ENCODE measurements at places on chromosomes 4 and X.

- DNase-seq, result no peak
These were observed 19.4 kb upstream of the TSPAN5 start for GRCh38 chr4:98677799-98678198.

- DNase-seq, result no peak
These were observed 11.9 kb upstream of the MXD4 start for GRCh38 chr4:2273657-2274319.

DNA sequence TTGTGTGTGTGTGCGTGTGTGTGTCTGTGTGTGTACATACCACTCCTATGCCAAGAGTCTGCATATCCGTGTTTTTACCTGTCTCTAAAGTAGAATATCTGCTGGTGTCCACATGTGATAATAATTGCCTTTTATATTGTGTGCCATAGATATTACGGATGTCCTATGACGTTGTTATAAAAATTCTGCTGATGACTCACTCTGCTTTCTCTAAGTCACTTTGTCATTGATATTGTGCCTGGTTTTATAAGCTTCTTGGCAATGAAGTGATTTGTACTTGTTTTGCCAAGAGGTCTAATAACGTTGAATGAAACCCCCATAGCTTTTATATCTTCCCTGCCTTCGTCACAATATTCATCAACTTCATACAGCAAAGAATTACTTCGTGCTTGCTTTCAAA, 102.6 kb upstream of the C1GALT1C1 start:
- DNase-seq, result no peak

- no peak for DNase-seq
These were observed 10.1 kb downstream of the NKX1-1 start for GRCh38 chr4:1395941-1396805.

DNA sequence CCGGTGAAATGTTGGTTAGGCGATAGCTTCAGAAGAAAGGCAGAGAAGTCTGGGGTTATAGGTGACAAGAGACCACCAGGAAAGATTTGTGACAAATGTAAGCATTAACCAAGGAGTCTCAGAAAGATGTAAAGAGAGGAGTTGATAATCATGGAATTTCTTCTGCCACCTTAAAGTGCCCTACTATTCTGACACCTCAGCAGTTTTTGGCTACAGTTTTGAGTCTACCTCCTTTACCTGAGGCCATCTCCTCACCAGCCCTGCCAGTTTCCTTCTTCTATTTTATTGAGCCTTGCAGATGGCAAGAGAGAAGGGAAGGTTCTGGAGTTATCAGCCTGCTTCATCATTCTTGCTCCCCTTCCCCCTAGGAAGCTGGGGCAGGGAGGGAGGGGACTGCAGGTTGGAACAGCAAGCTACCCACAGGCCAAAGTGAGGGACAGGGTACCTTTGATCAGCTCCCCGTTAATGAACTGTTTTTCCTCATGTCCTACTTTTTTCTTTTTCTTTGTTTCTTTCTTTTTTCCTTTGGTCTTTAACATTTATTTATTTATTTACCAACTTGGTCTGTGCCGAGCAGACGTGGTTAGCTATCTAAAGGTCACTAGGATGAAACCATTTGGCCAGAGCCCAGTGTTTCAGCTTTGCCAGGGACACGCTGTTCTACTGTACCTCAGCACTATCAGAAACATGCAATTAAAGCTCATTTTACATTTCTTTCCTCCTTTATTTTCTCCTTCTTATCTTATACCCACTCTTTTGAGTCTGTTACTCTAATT, 438.7 kb upstream of the AR start:
- DNase-seq, result no peak

- no peak for DNase-seq
These were observed 11.5 kb upstream of the CCDC149 start for GRCh38 chr4:24924309-24924781.

DNA sequence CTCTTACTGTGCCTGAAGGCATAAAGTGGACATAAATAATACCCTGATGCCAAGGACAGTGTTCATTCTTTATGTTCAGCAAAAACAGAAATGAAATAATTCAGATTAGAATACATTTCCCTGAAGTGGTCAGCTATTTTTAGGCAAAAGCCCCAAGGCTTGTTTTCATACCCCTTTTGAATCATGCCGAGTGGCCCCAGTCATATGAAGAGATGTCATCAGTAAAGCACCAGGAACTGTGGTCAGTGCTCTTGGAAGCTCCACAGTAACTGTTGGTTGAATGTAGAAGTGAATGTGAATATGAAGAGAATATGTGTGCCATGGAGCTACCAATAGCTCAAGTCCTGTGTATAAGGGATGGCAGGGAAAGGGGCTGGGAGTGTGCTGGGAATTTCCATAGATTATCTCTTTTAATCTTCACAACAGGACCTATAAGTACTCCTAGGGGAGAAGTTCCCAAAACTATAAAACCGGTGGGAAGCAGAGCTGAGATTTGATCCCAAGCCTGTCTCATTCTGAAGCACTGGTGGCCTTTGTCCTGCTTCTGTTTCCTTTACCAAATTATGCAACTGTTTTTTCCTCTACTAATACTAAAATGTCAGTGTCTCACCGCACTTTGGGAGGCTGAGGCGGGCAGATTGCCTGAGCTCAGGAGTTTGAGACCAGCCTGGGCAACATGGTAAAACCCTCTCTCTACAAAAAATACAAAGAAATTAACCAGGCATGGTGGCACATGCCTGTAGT, 52.6 kb downstream of the FNIP2 start:
- DNase-seq, result peak; percentile 66

- no peak for DNase-seq
These were observed 365.0 kb upstream of the RASGEF1B start for GRCh38 chr4:81836716-81837115.

DNA sequence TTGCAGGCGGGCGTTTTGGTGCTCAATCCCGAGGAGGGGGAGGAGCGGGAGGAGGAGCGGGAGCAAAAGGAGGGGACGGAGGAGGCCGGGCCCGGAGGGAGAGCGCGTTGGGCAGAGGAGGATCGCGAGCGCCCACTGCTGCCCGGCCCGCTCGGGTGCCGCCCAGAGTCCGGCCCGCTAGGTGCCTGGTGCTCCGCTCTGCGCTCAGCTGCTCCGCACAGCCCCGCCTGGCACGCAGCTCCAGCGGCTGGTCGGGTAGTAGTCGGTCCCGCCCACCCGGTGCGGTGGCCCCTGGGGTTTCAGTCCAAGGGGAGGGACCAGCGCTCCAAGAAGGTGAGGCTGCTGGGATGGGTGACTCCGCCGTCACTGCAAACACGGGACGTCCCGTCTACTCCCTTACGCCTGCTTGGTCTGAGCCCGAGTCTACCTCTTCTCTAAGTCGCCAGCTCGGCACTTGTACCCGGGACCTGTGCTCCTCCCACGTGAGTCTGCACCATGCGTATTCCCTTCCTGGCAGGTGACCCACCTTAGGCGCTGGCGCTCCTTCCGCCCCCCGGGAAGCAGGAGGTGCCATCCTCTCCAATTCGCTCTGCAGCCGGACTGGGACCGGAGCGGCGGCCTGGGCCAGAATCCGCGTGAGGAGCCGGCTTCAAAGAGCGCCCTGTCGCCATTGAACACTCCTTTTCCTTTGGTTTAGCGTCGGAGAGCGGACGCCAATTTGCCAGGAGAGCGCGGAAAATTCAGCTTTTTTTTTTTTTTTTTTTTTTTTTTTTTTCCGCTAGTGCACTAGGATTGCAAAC, 405 bp upstream of the HS3ST1 start:
- DNase-seq, result peak; percentile 43

DNA sequence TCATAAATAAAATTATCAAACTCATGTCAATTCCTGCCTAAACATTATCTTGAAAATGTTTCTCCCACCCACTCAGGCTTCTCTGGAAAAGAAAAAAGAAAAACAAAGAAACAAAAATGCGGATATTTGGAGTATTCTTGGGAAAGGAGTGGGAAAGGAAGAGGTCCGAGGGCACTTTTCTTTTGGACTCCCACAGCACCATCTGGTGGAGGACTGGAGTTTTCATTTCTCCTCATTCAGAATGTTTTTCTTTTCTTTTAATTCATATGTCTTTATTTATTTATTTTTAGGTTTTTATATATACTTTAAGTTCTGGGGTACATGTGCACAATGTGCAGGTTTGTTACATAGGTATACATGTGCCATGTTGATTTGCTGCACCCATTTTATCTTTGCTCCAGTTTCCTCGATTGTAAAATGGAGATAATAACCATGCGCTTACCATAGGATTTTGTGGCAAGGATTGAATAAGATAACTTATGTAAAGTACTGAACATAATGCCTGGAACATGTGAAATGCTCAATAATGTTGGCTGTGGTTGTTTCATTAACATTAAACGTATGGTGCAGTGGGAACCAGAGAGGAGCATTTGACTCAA, 8.0 kb upstream of the KCNE5 start:
- DNase-seq, result peak; percentile 5

- DNase-seq, result no peak
These were observed 24.8 kb downstream of the GRXCR1 start for GRCh38 chr4:42917296-42917695.

DNA sequence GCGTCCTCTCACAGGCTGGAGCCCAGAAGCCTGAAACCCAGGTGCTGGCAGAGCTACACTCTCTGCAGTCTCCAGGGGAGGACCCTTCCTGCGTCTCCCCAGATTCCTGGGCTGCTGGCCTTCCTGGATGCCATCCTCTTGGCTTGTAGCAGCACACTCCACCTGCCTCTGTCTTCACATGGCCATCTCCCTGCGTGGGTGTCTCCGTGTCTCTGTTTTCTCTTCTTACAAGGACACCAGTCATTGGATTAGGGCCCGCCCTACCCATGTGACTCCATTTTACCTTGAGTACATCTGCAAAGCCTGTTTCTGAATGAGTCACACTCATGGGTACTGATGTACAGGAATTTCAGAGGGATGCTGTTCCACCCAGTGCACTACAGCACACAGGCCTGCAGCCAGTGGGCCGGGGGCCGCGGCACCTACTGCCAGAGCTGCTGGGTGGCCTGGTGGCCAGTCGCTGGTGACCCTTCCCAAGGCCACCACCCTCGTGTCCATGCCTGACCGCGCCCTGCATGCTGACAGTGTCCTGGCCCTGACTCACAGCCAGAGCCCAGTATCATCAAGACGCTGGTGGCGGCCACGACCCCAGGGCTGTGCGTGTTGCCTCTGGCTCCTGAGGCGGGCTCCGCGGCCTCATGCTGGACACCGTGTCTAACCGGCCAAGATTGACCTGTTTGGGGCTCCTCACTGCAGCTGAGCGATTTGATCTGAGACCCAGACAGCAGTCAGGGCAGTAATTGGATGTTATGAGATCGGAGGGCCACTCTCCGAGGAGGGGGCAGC, 63.6 kb upstream of the NKX1-1 start:
- DNase-seq, result no peak

DNA sequence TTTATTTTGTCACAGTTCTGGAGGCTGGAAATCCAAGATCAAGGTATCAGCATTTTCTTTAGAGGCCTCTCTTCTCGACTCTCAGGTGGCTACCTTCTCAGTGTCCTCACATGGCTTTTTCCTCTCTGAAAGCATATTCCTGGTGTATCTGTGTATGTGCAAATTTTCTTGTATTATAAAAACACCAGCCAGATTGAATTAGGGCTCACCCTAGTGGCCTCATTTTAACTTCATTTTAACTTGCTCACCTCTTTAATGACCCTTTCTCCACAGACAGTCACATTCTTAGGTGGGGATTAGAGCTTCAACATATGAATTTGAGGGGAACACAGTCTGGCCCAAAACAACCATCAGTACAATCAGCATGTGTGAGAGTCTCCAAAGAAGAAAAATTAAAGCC, 542.4 kb upstream of the FAM241A start:
- no peak for DNase-seq

DNA sequence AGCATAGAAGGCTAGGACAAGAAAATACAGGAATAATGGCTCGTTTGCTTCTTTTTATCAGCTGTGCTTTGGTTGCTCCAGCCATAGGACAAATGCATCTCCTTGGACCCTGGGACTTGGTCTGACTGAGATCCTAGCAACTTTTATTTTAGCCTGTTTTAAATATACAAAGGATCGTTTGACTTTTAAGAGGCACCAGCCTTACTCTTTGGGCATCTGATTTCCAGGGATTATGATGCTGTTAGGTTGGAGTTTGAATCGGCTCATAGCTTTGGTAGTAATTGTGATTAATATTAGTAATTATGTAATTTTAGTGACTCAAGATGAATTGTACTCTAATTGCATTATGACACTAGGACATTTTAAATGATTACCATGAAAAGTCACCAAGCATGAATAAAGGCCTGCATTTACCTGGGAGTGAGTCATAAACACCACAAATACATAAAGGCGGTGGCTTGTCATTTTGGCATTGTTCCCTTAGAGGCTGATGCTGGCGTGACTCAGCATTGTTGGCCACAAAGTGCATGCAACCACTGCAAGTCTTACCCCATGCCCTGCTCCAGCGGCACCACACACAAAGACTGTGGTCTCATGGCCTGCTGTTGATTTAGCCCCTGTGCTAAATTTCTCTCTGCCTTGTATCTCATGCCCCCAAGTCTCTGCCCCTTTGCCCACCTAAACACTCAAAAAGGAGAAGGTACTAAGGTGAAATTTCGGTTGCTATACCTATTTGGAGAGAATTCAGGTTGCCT, 12.4 kb downstream of the GPAT3 start:
- peak; percentile 93 for DNase-seq

- DNase-seq, result no peak
These were observed 221.5 kb downstream of the PCDH18 start for GRCh38 chr4:137310593-137311490.

DNA sequence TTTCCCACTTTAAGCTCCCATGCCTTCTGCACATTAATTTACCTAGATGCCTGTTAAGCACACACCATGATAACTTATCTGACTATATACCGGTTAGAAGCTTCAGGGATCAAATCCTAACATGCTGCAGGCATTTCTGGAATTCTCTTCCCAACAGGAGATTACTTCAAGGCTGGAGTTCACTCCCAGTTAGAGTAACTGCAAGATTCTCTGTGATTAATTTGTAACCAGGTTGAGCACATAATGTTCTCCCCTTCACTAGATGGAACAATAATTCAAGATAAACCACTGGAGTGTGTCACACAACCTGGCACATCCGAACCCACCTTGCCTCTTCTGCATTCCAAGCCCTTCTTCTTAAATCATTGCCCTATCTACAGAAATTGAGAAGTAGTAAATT, 11.8 kb upstream of the UGT2A3 start:
- no peak for DNase-seq

DNA sequence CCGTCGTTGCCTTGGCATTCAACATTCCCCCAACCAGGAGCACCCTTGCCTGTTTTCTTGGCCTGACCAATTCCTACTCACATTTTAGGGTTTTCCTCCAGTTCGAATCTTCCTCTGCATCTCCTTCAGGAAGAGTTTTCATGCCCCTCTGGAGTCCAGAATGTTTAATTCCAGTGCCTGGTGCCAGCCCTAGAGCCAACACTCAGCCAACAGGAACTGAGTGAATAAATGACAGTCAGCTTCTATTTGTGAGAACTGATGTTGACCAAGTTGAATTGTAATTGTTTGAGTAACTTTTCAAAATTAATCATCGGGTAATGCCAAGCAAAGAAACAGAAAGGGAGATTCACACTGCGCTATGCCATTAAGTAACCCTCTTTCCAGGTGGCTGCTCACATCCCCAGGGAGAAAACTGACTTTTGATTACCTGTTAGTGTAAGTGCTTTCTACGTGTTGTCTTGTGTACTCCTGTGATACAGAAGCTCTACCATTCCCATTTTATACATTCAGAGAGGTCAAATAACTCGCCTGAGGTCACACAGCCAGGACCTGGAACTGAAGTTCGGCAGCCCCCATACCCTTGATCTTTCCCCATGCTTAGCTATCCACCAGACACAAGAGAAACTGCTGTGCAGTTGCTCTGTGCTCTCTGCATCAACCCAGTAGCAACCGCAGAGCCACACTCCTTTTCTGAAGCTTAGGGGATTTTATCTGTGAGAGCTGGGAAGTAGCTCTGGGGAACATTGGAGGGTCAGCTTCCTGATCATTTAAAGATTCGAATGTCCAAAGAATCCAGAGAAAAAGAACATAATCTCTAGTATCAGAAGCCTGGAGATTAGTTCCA, 19.0 kb upstream of the SLC2A9 start:
- no peak for DNase-seq

- DNase-seq, result peak; percentile 17
These were observed 14.7 kb downstream of the FGFRL1 start for GRCh38 chr4:1026115-1026514.
